ENCODE measurements at places on chromosomes 1 and 21. TPM values are rescaled to one million over a fixed set of nuclear protein-coding genes. Genes with fewer than 3 reads are reported as not detected.

DNA sequence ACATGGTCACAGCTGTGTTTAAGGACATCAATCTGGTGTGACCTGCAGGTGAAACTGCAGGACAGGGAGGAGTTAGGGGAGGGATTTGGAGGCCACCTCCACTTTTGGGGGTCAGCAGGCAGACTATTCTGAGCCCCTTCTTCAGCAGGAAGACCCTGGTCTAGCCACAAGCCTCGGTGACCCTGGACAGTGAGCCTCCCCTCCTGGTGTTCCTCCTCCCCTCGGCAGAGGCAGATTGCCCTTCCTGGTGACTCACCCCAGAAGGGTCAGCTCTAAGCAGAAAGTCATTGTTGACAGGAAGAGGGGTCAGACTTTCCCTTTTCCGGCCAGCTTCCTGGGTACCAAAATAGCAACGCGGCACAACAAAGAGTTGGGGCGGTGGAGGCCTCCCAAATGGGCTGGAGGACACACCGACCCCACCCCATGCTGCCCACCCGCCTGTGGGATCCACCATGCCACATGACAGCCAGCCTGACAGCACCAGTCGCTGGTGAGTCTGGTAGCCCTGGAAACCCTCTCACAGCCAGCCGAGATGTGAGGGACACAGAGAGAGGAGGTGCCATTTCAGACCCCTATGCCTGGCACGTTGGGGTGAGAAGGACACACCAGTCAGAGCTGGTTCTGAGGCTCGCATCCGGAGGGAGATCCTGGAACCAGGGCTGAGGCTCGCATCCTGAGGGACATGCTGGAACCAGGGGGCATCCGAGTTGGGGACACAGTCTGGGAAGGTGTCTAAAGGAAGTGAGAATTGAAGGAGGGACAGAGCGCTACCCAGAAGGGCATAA, 14.7 kb upstream of the CSF1 start:
- DNase-seq, result no peak
- no peaks in the 10 kb centered on the region for H3K36me3 ChIP-seq
- H3K27ac ChIP-seq, result no peak overlapping the region
- H3K4me1 ChIP-seq, result no peaks in the 10 kb centered on the region
- H3K27me3 ChIP-seq, result no peaks in the 10 kb centered on the region

DNA sequence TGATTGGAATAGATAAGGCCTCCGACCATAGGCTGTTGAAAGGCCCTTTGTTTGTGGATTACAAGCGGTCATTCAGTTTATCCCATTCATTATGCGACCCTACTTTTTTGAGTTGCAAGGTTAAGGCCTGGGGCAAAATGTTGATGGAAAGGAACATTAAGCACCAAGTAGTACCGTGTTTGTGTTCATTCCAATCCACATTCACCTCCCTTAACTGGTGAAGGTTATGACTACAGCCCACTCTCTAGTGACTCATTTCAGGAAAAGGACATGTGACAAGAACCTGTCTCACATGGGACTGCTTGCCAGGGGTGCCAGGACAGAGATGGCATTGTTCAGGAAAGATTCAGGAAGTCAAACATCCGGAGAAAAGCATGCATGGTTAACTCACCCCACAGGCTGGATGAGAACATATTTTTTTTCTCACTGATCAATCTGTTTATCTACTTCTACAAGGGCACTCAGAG, 81.6 kb downstream of the CD58 start:
- no peak overlapping the region for H3K4me3 ChIP-seq
- no peaks in the 10 kb centered on the region for H3K27me3 ChIP-seq
- H3K4me1 ChIP-seq, result peaks cover 6% of the 10 kb centered on the region
- no peaks in the 10 kb centered on the region for H3K36me3 ChIP-seq

- no peaks in the 10 kb centered on the region for H3K36me3 ChIP-seq
- no peak overlapping the region for H3K27ac ChIP-seq
- DNase-seq, result peak; percentile 67
- no peak overlapping the region for H3K4me3 ChIP-seq
- H3K27me3 ChIP-seq, result no peaks in the 10 kb centered on the region
Measured at GRCh38 chr1:41619511-41620364, 135.3 kb upstream of the EDN2 start.

- DNase-seq, result no peak
- peaks cover 21% of the 10 kb centered on the region for H3K36me3 ChIP-seq
- H3K4me1 ChIP-seq, result no peaks in the 10 kb centered on the region
- H3K4me3 ChIP-seq, result no peak overlapping the region
- H3K27ac ChIP-seq, result no peak overlapping the region
Measured at GRCh38 chr1:10082785-10083479, 50.2 kb downstream of the UBE4B start.

DNA sequence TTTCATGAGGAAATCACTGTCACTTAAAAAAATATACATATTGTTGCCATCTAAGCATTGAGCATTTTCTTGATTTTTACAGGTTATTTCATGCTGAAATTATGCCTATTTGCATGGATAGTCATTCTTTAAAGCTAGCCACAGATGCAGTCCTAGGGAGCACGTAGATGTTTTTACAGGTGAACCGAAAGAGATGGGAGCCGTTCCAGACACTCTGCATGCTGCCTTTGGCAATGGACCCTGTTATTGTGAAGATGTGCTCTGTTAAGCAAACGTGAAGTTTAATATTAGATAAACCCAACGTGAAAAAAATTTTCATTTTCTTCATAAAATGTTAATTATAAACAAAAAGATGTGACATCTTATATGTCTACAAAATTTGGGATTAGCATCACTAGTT, 7.1 kb downstream of the PROX1 start:
- no peaks in the 10 kb centered on the region for H3K36me3 ChIP-seq
- H3K4me1 ChIP-seq, result peaks cover 11% of the 10 kb centered on the region
- H3K27me3 ChIP-seq, result peaks cover 24% of the 10 kb centered on the region
- H3K4me3 ChIP-seq, result no peak overlapping the region
- DNase-seq, result no peak
- no peak overlapping the region for H3K27ac ChIP-seq

- DNase-seq, result peak; percentile 34
- H3K4me3 ChIP-seq, result no peak overlapping the region
- H3K27me3 ChIP-seq, result peaks cover 76% of the 10 kb centered on the region
- no peaks in the 10 kb centered on the region for H3K36me3 ChIP-seq
- H3K27ac ChIP-seq, result no peak overlapping the region
Measured at GRCh38 chr1:38786040-38786436, 73.5 kb downstream of the RRAGC start.

GRCh38 chr1:230855886-230856285, 12.4 kb downstream of the C1orf198 start:
- no peaks in the 10 kb centered on the region for H3K27me3 ChIP-seq
- H3K4me1 ChIP-seq, result peaks cover 3% of the 10 kb centered on the region
- H3K36me3 ChIP-seq, result peaks cover 37% of the 10 kb centered on the region
- DNase-seq, result no peak

COL11A1 gene
- 8.2 TPM for total RNA-seq

- H3K27ac ChIP-seq, result no peak overlapping the region
- peak overlapping the region; percentile 97 for H3K4me3 ChIP-seq
- no peak for DNase-seq
- H3K4me1 ChIP-seq, result no peaks in the 10 kb centered on the region
Measured at GRCh38 chr1:68233202-68233601, 879 bp upstream of the WLS start.

- H3K27ac ChIP-seq, result no peak overlapping the region
- H3K27me3 ChIP-seq, result no peaks in the 10 kb centered on the region
- DNase-seq, result no peak
- no peak overlapping the region for H3K4me3 ChIP-seq
Measured at GRCh38 chr1:176717066-176717750, 254.2 kb downstream of the PAPPA2 start.

DNA sequence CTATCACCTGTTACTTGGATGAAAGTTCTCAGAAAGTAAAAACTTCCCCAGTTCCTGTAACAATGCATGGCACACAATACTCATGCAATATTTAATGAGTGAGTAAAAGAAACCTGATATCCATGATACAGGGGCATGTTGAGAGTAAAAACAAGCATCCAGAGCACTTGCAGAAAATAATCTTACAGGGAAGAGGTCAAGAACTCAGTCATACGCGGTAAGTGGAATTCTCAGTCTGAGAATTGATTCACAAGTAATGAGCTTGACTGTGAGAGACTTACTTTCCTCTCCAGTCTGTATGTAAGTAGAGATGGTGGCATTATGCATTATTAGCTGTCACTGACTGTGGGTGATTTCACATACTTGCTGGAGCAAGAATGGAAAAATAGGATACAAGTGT, 976.9 kb downstream of the BRINP3 start:
- no peaks in the 10 kb centered on the region for H3K27me3 ChIP-seq
- no peak overlapping the region for H3K4me3 ChIP-seq
- no peaks in the 10 kb centered on the region for H3K4me1 ChIP-seq
- H3K27ac ChIP-seq, result no peak overlapping the region
- DNase-seq, result no peak

GRCh38 chr1:206788487-206789050, 16.3 kb upstream of the IL10 start:
- no peaks in the 10 kb centered on the region for H3K4me1 ChIP-seq
- no peak for DNase-seq
- H3K36me3 ChIP-seq, result no peaks in the 10 kb centered on the region
- H3K4me3 ChIP-seq, result no peak overlapping the region
- H3K27ac ChIP-seq, result no peak overlapping the region
- peaks cover 4% of the 10 kb centered on the region for H3K27me3 ChIP-seq

GRCh38 chr1:214075999-214076707, 88.4 kb downstream of the PROX1 start:
- H3K27ac ChIP-seq, result no peak overlapping the region
- H3K27me3 ChIP-seq, result no peaks in the 10 kb centered on the region
- no peak for DNase-seq
- H3K36me3 ChIP-seq, result no peaks in the 10 kb centered on the region
- no peaks in the 10 kb centered on the region for H3K4me1 ChIP-seq

- no peaks in the 10 kb centered on the region for H3K36me3 ChIP-seq
- peak overlapping the region; percentile 51 for H3K27ac ChIP-seq
- peaks cover 20% of the 10 kb centered on the region for H3K4me1 ChIP-seq
- H3K4me3 ChIP-seq, result peak overlapping the region; percentile 63
Measured at GRCh38 chr1:27527223-27527889, 37.4 kb upstream of the WASF2 start.

All from endodermal cell (in vitro differentiated cells).